ENCODE measurements at places on chromosomes 7 and 10. TPM values are rescaled to one million over a fixed set of nuclear protein-coding genes. Genes with fewer than 3 reads are reported as not detected.

OLAH gene
- 1.7 TPM for total RNA-seq

ACADSB gene
- total RNA-seq, result 16.8 TPM

FKBP6 gene
- total RNA-seq, result not detected

HSPA12A gene
- total RNA-seq, result 0.39 TPM

APBB1IP gene
- total RNA-seq, result 31.1 TPM

UNCX gene
- not detected for total RNA-seq

CALML5 gene
- total RNA-seq, result not detected

ANKRD1 gene
- total RNA-seq, result not detected

SPDYE1 gene
- total RNA-seq, result not detected

CELF2 gene
- 120 TPM for total RNA-seq

FKBP9 gene
- total RNA-seq, result not detected

OR6V1 gene
- total RNA-seq, result not detected

ADRB1 gene
- not detected for total RNA-seq

NAMPT gene
- total RNA-seq, result 334 TPM

TFPI2 gene
- 0.82 TPM for total RNA-seq

PON1 gene
- not detected for total RNA-seq

RELN gene
- not detected for total RNA-seq

SPAM1 gene
- total RNA-seq, result not detected

DNA sequence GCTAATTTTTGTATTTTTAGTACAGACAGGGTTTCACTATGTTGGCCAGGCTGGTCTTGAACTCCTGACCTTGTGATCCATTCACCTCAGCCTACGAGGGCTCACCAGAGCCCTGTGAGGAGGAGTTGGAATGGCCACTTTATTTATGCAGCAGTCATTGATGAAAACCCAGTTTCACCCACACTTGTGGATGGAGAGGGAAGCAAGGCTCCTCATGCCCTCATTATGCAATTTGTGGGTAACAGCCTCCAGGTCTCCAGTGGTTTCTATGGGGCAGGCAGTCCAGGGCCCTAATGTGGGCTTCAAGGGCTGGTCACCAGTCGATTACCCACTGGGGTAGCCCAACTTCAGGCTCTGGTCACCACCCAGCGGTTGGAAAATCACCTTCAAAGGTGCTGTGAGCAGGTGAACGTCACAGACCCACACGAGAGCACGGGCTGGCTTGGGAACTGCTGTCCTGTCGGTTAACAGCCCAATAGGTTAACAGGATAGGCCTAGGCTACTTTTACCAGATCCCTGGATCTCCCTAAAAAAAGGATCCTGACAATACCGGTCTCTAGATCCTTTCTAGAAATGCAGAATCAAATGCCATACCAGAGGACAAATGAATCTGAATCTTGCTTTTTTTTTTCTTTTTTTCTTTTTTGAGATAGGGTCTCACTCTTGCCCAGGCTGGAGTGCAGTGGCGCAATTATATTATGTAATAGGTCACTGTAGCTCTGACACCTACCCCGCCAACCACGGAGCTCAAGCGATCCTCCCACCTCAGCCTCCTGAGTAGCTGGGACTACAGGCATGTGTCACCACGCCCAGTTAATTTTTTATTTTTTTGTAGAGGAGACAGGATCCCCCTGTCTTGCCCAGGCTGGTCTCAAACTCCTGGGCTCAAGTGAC, 97.8 kb downstream of the SLC37A3 start:
- DNase-seq, result no peak

- no peak for DNase-seq
Observed at GRCh38 chr7:24466168-24466768, 107.0 kb upstream of the PALS2 start.

- no peak for DNase-seq
Observed at GRCh38 chr7:103928581-103928980, 60.9 kb downstream of the RELN start.

- DNase-seq, result no peak
Observed at GRCh38 chr7:20665096-20665495, 49.6 kb downstream of the ABCB5 start.

- no peak for DNase-seq
Observed at GRCh38 chr10:30697806-30698205, 68.3 kb upstream of the LYZL2 start.

DNA sequence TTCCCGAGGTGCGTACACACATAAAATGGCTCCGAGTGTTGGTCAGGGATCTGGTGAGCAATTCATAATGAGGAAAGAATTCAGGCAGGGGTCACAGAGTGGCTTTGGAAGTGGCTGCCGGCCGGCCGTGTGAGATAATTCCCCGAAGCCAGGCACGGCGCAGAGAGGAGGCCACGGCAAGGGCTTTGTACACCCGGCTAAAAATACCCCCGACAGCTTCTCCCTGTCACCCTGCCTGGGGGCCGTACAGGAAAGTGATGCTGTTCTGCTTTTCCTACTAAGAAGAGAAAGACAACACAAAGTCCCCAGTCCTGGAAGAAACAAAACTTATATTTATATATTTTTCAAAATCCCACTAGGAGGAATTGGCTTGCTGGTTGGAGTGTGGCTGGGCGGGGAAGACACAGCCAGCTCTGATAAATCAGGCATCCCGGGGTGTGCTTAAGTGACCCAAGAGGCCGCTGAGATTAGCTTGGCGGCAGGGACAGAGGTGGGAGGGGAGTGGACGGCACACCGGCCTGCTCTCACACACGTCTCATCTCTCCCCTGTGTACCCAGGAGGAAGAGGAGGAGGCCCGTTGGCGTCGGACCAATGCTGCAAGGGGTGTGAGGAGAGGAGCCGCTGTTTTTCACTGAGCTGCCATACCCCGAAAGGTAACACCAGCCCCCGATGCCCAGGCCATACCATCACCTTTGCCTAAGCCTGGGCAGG, 70.5 kb downstream of the ZMIZ1 start:
- no peak for DNase-seq

- DNase-seq, result no peak
Observed at GRCh38 chr7:125253452-125254190, 324.0 kb upstream of the POT1 start.

DNA sequence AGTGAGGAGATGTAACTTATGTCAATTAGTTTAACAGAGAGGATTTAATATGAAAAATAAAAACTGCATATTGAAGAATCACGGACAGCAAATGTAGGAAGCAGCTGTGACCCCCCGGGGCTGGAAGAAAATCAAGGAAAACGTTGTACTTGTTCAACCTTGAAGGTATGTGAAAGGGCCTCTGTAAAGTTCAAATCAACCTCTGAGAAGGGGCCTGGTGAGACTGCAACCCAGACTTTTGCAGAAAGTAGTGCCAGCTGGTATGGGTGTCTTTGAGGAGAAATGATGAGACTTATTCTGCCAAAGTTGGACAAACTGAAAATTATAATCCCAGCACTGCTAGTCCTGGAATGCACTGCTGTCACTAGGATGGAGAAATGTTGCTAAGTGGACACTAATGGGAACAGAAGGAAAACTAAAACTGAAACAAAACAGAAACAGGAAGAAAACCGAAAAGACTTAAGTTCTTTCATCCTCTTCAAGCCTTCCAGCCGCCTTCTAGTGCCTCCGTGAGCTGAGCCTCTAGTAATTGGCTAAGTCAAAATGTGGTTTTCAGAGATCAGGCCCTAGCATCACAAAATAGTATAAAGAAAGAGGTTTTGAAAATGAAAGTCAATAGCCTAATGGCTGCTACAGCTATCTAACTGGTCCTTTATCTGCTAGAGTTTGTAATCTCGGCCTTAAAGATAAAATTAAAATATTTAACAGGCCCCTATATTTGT, 253.7 kb upstream of the SORCS1 start:
- DNase-seq, result no peak

GRCh38 chr10:44858988-44859387, 52.1 kb upstream of the TMEM72 start:
- DNase-seq, result no peak

DNA sequence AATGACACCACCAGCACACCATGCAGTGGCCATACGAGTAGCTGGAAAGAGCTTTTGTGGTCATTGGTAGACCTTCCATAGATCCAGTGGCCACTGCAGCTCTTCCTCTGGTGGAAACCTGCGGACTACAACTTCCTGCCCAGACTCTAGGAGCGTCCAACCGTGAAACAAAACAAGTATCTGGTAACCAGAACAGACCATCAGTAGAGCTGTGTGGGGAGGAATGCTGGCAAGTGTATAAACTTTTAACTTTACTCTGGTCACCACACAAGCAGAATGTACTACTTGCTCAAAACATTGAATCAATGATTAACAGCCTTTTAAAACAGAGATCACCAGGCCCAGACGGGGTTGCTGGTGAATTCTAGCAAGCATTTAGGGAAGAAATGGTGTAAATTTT, 154.7 kb upstream of the DGKB start:
- DNase-seq, result no peak

GRCh38 chr10:87721781-87722180, 62.1 kb downstream of the PAPSS2 start:
- no peak for DNase-seq

GRCh38 chr10:117587036-117587435, 44.5 kb downstream of the EMX2 start:
- no peak for DNase-seq

- DNase-seq, result no peak
Observed at GRCh38 chr7:131655447-131655846, 99.0 kb upstream of the PODXL start.

GRCh38 chr7:39238234-39238869, 260.6 kb downstream of the POU6F2 start:
- DNase-seq, result no peak

DNA sequence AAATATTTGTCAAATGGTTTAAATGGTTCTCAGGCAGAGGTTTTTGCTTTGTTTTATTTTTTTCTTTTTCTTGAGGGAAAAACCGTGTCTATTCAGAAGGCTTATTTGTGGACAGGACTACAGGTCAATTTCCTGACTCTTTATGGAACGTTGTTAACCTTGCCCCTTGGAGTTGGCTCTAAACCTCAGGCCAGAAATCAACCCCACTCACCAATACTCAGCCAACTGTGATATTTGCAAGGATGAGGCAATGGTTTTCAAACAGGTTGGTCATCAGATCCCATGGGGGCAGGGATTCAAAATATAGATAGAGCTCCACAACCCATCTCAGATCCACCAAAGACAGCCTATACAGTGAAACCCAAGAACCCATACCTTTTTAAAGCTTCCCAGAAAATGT, 10.2 kb downstream of the PDLIM1 start:
- no peak for DNase-seq

GRCh38 chr10:96366508-96366907, 7.7 kb upstream of the OPALIN start:
- no peak for DNase-seq

DNA sequence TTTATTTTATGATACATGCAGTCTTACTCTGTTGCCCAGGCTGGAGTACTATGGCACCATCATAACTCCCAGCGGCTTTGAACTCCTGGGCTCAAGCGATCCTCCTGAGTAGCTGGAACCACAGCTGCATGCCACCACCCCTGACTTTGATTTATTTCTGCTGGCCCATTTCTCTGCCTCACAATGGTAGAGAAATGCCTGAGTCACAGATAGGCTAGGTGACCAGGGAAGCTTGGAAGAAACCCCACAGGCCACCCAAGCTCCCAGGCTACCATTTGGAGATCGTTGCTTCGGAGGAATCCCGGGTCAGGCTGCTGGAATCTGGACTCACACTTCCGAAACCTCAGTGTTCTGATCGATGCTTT, 17.4 kb upstream of the BAIAP2L1 start:
- no peak for DNase-seq

- no peak for DNase-seq
Observed at GRCh38 chr10:49600781-49601400, 9.2 kb upstream of the SLC18A3 start.

DNA sequence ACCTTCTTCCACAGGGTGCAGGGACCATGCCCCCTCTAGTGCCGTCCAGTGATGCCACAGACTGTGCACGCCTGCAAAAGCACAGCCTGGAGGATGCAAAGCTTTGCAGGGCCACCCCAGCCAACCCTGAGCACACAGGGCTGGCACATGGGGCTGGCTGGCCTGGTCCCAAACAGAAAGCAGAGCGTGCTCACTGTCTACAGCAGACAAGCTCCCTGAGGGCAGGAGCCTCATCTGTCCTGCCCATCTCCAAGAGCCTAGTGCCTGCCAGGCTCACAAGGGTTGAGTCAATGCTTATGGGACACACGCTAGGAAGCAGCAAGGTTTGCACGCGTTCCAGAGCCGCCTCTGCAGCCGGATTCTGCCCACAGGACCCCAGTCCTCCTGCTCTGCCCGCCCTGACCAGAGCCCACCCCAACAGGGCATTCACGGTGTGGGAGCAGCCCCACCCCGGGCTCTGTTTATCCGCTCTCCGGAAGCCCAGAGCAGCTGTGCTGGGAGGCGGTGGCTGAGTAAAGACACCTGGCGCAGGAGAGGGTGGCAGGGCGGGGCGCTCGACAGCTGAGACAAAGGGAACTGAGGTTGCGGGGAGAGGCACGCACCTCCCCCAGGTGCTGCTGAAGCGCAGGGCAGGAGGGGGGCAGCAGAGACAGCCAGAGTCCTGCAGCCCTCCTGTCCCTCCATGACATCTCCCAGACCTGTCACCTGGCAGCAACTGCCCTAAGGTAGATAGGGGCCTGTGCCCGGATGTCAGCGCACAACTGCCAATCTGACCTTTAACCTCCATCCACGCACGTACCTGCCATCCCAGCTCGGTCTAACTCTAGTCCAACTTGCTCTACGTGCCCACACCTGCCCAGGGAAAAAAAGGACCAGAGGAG, 4.3 kb downstream of the KCNH2 start:
- no peak for DNase-seq

All from activated naive CD4-positive, alpha-beta T cell treated with anti-CD3 and anti-CD28 coated beads, Interleukin-2, amount 50 U/mL, for 72 hours (primary cell).